Naive thymus-derived CD4-positive, alpha-beta T cell (primary cell): ENCODE measurements at places on chromosomes 3 and 15. TPM values are rescaled to one million over a fixed set of nuclear protein-coding genes. Genes with fewer than 3 reads are reported as not detected.
A peak's percentile ranks its signal among the peaks of the same experiment; 100 is the strongest.

DNA sequence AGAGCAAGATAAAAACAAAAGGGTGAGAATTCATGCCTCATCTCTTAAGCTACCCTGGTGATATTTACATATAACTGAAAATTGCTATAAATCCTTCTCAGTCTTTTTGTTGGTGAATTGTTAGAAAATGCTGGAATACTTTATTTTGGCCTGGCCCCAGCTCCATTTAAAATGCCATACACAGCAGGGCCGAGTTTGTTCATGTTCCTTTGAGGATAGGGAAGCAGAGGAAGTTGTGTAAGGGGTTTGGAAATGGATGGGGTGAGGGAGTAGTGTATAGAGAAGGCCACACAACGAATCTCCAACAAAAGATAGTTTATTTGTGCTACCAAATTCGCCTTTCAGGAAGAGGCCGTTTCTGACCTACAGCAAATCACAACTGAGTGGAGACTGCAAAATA is 78.6 kb upstream of the ADAMTS9 start:
- H3K4me1 ChIP-seq, result no peaks in the 10 kb centered on the region
- H3K27me3 ChIP-seq, result no peaks in the 10 kb centered on the region
- no peak overlapping the region for H3K4me3 ChIP-seq
- H3K27ac ChIP-seq, result no peak overlapping the region

- no peaks in the 10 kb centered on the region for H3K36me3 ChIP-seq
- DNase-seq, result no peak
- no peaks in the 10 kb centered on the region for H3K4me1 ChIP-seq
- H3K4me3 ChIP-seq, result no peak overlapping the region
Observed at GRCh38 chr3:58485801-58486435, 6.0 kb upstream of the KCTD6 start.

DNA sequence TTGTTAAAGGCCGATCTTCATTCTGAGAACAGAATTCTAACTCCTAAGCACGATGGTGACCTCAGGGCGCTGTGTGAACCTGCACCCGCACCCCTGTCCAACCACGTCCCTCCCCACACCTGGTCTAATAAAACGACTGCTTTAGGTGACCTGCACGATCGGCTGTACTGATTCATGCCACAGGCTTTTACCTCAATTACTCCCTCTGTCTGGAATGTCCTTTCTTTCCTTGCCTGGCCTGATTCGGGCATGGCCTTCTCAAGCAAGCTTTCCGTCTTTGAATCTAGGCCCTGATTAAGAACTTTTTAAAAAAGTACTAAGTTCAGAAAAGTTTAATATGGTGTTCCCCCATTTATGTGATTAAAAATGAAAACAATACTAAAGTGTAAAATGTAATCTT is 842 bp upstream of the U2SURP start:
- no peak for DNase-seq
- peak overlapping the region; percentile 95 for H3K27ac ChIP-seq
- H3K27me3 ChIP-seq, result no peaks in the 10 kb centered on the region

Gene CNTN3
- not detected for total RNA-seq

GRCh38 chr3:67534594-67534993 is 119.8 kb downstream of the SUCLG2 start:
- no peaks in the 10 kb centered on the region for H3K27me3 ChIP-seq
- H3K4me1 ChIP-seq, result no peaks in the 10 kb centered on the region
- no peak overlapping the region for H3K27ac ChIP-seq
- no peak for DNase-seq
- no peaks in the 10 kb centered on the region for H3K36me3 ChIP-seq

GRCh38 chr3:74531491-74531890 is 83.0 kb downstream of the CNTN3 start:
- H3K27ac ChIP-seq, result no peak overlapping the region
- no peak for DNase-seq
- no peaks in the 10 kb centered on the region for H3K4me1 ChIP-seq
- H3K4me3 ChIP-seq, result no peak overlapping the region

DNA sequence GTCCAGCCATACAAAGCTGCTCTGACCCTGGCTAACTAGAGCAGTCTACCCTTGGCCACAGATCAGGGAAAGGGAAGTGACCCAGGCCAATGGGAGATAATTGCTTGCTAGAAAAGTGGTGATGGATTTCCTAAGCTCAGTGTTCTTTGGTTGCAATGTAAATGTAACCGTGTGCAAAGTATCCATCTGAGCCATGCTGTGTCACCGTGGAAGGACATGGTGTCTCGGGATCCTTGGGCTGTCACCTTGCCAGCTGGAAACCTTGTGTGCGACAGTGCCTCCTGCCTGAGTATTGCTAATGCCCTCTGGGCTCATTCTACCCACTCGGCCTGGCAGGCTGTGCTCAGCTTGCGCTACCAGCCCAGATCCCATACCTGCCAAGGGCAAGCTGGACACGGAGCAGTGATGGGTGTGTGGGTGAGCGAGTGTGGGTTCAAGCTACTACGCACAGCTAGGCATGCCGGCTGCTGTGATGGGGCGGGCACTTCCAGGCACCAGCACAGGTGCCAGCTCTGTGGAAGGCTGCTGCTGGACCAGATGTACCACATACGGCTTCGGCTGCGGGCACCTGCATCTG is 10.7 kb upstream of the SIAH2 start:
- no peaks in the 10 kb centered on the region for H3K36me3 ChIP-seq
- H3K27me3 ChIP-seq, result no peaks in the 10 kb centered on the region
- no peak overlapping the region for H3K27ac ChIP-seq
- no peak overlapping the region for H3K4me3 ChIP-seq
- DNase-seq, result no peak

- no peak overlapping the region for H3K4me3 ChIP-seq
- H3K27me3 ChIP-seq, result no peaks in the 10 kb centered on the region
- H3K27ac ChIP-seq, result no peak overlapping the region
- no peak for DNase-seq
- H3K4me1 ChIP-seq, result no peaks in the 10 kb centered on the region
Observed at GRCh38 chr3:42425736-42426407, 15.5 kb upstream of the LYZL4 start.

DNA sequence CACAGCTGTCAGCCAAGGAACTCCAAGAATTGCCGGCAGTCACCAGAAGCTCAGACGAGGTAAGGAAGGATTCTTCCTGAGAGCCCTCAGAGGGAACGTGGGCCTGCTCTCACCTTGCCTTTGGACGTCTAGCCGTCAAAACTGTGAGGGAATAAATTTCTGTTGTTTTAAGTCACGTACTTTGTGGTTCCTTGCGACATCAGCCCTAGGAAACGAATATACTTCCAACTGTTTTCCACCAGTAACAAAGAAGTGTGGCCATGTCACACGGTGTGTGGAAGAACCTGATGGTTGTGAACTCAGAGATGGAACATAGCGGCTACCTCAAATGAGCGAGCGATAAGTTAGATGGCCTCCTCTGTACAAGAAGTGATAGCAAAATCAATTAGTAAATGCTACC is 41.0 kb upstream of the B3GNT5 start:
- no peak overlapping the region for H3K4me3 ChIP-seq
- no peak overlapping the region for H3K27ac ChIP-seq
- no peaks in the 10 kb centered on the region for H3K36me3 ChIP-seq
- no peaks in the 10 kb centered on the region for H3K4me1 ChIP-seq
- H3K27me3 ChIP-seq, result no peaks in the 10 kb centered on the region
- no peak for DNase-seq

Gene FBXW12
- total RNA-seq, result not detected

DNA sequence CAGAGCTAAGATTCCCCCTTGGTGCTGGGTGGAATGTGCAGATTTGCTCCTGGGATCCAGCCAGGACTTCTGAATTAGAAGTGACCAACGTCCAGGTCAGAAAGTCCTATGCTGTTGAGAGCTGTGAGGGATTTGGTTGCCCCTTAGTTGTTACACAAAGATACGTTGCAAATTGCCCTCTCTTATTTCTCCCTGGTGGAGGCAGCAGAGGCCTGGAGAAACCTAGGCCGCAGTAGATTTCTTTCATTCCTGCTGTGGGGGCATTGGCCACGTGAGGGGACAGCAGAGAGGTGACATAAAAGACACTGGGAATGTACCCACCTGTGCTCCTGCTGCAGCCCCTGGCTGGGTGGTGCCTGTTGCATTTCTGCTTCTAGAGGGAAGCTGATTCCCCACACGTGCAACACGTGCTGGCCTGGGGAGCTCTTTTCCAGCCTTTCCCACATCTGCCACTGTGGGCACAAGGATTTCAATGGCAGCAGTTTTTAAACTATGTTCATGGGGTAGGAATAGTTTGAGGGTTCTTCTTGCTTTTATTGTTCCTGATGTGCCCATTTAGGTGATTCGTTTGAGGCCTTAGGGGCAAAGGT is 65.7 kb downstream of the SYNM start:
- H3K4me3 ChIP-seq, result no peak overlapping the region
- H3K27me3 ChIP-seq, result no peaks in the 10 kb centered on the region
- H3K4me1 ChIP-seq, result no peaks in the 10 kb centered on the region
- no peaks in the 10 kb centered on the region for H3K36me3 ChIP-seq
- H3K27ac ChIP-seq, result no peak overlapping the region
- DNase-seq, result no peak
